ENCODE measurements at places on chromosomes 7 and 10.

DNA sequence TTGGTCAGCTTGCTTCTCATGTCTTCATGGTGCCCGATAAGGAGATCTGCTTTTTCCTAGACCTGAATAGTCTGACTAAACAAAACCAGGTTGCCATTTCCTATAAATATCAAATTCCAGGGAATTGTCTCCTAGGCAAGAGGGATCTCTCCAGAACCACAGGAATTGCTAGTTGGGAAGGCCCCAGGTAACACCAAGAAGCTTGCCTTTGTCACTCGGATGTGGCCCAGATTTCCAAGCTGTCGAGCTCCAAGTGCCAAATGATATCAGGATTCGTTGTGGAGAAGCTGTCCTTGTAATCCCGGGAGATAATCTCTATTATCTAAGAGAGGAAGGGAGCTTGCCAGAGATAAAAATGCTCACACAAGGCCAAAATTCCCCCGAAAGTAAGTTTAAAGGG lies 1288.5 kb upstream of the AUTS2 start:
- no peak for DNase-seq

DNA sequence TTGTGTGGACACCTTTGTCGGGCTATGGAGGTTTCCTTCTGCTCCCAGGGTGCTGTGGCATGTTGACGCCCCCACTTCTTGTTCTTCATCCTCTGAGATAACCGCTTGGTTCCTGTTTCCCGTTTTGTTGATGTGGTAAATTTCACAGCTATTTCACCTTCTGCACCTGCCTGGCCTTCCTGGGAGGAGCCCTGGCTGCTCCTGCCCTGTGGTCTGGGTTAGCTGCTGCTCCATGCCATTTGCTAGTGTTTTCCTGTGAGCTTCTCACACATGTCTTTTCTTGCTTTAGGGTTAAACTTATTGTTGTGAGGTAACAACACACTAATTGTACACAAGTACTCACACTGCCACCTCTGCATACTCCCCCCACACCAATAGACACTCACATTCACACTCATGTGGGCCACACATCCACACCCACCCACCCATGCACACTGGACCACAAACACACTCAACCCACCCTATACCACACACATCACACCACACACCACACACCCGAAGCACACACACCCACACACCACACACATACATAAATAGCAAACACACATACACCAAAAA lies 46.5 kb upstream of the MSMB start:
- DNase-seq: no peak

DNA sequence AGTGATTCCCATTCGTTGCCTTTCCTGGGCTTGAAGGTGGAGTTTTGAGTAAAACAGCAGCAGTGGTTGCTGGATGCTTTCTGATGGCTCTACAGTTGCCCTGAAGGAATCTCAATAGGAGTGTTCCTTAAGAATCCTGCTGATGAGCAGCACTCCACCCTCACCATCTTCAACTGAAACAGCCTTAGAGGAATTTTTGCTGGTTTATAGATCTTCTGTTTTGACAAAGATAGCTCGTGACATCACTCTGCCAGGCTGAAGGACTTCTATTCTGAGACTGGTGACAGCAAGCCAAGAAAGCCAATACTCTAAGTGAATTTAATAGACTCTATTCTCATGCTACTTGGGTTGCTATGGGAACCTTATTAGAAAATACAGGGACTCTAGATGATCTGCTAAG lies 1014.7 kb downstream of the NRG3 start:
- DNase-seq: no peak

DNA sequence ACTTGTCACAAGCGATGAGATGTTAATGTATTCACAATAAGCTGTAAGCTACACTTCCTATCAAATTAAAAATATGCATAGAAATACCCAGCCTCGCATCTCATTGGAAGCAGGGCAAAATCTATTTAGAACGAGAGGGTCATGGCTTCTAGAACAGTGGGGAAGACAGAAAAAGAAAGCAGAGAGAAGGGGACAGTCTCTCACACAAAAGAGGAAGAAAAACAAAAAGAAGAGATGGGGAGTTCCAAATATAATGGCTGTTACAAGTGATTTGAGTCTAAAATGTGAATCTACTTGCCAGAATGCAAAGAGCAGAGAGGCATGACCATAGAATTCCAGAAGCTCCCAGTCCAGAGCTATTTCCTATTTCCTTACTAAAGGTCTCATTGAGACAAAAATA lies 13.8 kb downstream of the LRRN3 start:
- no peak for DNase-seq

GRCh38 chr7:148095066-148095465 lies 495.5 kb upstream of the C7orf33 start:
- no peak for DNase-seq

- peak; percentile 44 for DNase-seq
Observed at GRCh38 chr7:89623018-89623672, 531.1 kb upstream of the STEAP1 start.

DNA sequence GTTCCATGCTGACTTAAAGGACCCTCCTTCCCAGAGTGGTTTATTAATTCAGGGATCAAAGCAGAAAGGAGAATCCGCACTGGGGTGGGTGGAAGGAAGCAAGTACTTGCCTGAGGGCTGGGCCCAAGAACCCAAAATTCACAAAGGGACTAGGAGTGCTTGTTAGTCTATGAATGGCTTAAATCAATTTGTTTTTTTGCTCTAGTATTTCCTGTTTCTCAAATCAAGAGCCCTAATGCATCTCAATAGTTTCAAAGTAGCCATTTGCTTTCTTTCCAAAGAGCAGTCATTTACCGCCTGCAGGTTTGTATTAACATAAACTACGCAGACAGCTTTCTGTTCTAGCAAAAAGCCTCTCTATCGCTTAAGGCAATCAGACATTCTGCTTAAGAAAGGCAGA lies 44.2 kb upstream of the SLC35G1 start:
- DNase-seq: no peak

GRCh38 chr7:30642789-30643188 lies 39.5 kb downstream of the CRHR2 start:
- no peak for DNase-seq

DNA sequence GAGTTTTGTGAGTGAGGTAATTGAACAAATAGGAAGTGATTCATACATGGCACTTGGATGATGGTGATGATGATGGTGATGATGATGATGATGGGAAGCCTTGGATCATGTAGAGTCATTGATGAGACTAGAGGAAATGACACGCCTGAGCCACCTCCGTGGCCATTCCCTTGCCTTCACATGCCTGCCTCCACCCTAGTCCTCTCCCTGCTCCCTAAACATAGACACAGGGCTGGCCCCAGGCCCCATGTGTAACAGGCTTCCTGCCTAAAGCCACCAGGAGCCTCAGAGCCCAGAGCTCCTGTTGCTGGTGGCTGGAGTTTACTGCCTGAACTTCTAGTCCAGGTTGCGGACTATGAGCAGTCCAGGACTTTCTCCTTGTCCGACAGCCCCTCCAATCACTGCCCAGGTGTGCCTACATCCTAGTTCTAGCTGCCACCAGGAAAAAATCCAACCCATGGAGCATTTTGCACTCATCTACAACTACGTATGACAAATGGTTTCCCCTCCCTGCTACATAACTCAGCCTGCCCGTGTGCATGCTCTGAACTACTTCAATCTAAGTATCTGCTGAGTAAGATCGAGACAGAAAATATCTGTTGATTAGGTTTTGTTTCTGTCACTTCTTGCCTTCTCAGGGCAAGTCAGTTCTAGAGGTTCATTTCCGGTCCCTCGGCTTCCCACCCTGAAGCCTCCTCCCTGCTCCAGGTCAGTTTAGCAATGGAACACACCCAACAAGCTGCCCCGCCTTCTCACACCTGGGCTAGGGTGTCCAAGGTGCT lies 35.5 kb upstream of the KDM7A start:
- DNase-seq: no peak

DNA sequence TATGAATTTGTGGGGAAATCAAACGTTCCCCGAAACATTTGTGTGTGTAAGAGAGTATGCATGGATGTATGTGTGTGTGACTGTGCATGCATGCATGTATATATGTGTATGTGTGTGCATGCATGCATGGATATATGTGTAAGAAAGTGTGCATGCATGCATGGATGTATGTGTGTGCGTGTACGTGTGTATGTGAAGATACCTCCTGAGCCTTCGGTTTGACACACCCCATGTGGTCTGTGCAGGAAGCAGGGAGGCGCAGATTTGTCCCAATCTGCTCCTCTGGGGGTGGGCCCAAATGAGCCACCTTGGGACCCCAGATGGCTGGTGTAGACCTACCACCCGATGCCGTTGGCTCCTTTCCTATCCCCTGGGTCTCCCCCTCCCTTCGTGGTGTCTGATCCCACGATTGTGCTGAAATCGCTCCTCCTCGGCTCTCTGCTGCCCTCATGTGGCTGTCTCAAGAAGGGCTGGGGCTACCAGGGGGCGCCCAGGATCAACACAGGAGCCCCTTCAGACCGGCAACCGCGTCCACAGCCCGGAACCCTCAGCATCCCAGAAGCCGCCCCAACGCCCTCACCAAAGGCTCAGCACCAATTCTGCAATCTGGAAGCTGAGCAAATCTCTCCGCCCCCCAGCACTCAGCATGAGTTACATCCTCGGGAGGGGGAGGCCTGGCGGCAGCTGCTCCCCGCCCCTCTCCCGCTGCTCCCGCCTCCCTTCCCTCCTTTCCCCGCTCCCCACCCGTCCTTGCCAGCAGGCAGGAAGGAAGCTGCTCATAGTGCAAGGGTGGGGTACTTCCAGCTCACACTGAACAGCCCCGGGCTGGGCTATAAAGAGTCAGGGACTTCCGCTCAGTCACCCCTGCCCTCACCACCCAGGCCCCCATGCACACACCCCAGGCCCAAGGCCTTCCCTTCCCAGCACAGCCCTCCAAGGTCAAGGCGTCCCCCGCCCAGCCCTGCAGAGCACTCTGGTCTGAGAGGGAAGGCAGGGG lies 2.3 kb upstream of the NOS3 start:
- no peak for DNase-seq

DNA sequence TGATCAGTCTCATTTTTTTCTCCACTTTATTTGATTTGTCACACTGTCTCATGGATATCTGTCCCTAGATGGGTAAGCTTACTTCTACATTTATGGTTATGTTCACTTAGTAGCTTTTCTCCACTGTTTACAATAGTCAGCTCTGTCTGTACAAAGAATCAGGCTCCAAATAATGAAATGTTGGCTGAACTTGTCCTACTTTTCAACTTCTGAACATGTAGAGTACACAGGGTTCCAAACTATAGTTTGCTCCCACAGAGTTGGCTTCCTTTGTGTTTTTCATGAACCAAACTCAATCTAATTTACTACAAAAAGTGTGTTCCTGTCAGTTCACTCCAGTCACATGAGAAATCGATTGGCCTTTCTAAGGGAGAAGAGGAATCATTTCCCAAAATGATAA lies 175.0 kb downstream of the CCDC71L start:
- peak; percentile 39 for DNase-seq

- DNase-seq: no peak
Observed at GRCh38 chr10:114045136-114046086, 1.7 kb downstream of the ADRB1 start.

DNA sequence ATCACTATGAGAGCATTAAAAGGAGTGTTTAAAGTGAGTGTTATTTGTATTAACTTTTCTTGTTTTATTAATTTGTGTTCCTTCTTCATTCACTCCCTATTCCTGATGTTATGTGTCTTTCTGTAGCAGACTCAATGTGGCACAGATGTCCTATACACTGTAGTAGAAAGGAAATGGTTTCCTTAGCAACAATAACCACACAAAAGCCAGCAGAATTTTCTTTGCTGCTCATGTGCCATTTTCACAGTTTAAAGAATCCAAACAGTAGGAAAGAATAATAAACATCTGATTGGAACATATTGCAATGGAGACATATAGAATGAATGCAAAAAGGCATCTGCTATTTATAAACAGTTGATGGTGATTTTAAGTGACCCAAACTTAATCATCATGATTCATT lies 763.6 kb downstream of the PHTF2 start:
- DNase-seq: no peak

- no peak for DNase-seq
Observed at GRCh38 chr10:61169294-61169693, 225.3 kb upstream of the RHOBTB1 start.

- DNase-seq: peak; percentile 19
Observed at GRCh38 chr10:24821986-24822385, 98.3 kb upstream of the ARHGAP21 start.

DNA sequence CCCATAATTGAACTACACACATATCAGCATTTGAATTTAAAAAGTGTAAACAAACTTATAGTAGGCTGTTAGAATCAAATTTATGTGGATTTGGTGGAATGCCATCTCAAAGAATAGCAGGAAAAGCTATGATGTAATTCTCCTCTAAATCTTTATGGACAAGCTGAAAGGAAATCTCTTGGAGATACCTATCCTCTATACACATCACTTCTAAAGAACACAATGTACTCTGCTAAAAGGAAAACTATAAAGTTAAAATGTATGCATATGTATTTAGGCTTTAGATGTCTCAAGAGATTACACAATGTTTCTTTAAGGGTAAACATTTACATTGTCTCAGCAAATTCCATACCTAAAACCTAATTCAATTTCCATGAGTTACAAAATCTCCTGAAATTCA lies 323.3 kb downstream of the CRPPA start:
- peak; percentile 10 for DNase-seq

DNA sequence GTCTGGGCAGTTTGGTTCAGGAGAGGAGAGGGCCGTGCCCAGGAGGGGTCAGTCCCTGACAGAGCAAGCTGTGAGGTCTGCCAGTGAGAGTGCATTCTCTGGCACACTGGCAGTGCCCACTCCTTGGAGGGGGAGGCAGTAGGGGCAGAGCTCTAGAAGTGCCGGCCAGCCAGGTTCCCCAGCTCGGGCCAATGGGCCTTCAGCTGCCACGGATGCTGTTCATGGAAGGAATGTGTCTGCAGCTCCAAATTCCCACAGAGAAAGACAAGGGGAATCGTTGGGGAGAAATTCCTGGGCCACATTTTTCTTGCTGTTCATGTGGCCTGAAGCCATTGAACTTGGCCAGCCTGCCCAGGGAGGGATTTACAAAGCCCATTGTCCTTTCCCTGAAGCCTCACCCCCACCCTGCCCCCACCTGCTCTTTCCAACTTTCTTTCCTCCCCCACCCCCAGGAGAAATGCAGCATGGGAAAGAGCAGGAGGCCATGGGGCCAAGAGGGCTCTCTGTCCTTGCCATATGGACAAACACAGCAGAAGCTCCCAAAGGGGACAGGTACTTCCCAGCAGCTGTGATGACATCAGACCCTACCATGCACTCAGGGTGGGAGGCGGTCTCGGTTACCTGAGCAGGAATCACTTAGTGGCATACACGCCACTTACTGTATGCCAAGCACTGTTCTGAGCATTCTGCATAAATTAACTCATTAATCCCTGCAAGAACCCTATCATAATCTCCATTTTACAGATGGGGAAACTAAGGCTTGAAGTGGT lies 70.7 kb downstream of the ARHGAP22 start:
- no peak for DNase-seq

DNA sequence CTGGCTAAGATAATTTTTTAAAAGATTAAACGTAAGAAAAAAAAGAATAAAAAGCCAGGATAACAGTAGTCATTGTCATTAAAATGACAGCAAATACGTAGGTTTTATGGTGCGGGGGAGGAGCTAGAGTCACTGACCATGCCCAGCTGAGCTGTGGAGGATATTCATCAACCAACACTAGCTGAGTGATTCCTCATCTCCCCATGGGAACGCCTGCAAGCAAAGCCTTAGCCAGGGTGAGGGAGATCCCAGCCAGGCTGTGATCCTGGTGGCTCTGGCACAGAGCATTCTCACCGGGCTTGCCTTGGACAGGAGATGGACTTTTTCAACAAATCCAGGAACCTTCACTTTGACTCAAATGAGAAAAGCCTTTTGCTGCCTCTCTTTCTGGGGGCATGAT lies 94.2 kb downstream of the HIP1 start:
- DNase-seq: no peak
